ENCODE measurements at places on chromosomes 4 and X.
A peak's percentile ranks its signal among the peaks of the same experiment; 100 is the strongest.

- no peak for DNase-seq
Observed at GRCh38 chr4:8472689-8473197, 32.2 kb downstream of the TRMT44 start.

GRCh38 chr4:74111306-74111975, 12.4 kb upstream of the CXCL2 start:
- DNase-seq = no peak

- no peak for DNase-seq
Observed at GRCh38 chrX:70168238-70169188, 8.8 kb upstream of the DGAT2L6 start.

DNA sequence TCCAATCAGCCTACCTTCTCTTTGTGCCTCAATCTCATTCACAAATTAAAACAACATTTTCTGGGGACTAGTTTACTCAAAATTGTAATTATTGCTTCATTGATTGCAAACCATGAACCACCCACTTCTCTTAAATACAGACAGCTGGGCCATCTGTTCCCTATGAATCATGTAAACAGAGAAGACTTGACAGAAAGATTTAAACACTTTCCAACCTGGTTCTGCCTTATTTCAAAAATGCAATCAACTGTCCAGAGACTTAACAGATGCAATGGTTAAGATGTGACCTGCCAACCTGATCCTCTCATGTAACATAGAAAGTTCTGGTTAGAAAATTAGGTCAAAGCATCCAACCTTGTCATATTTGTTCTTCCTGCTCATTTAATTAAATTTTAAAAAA, 20.8 kb upstream of the SERTM2 start:
- DNase-seq = no peak

DNA sequence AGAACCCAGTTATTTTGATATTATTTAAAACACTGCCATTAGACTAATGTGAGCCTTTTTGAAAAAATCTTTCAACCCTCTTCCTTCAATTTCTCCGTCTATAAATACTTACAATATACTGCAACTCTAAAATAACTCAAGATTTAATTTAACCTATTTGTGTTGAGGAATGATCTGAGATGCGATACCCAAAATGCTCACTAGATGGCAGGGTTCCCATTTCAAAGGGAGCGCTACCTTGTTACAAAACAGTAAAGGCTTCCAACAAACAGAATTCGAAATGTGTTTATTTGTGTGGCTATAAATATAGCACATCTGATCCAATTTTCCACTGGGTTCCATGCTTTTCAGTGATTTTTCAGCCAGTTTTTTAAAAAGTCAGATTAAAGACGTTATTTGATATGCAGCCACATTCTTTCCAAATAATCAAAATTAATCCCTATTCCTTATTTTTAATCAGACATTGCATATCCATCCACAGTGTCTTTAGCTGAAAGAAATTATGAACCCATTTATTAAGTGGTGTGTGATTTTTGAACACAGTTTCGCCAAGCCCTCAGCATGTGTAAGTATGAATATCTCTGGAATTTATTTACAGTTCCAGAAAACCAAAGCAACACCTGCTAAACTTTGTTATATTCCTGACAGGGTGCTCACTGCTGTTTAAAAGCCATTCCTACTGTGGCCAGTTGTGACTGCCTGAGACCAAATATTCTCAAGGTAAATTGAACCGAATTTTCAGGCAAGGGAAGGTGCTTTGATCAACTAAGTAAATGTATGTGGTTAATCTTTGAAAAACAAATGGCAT, 668.0 kb upstream of the LCORL start:
- peak; percentile 15 for DNase-seq

DNA sequence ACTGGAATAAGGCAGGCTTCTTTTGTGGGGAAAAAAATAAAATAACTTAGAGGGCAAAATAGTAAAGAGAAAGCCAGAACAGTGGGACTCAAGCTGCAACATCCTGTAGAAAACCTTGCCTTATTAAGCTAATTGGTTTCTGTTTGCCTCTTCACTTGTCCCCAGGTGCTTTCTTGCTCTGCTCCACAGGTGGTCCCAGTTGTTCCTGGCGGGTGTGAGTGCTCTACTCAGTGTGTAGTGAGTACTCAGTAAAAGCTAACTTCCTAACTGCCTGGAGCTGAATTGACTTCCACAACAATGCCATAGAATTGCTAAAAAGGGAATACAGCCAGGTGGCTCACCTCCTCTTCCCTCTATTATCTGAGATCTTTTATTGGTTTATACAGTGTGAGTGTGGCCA, 930.2 kb downstream of the C4orf33 start:
- DNase-seq = no peak

DNA sequence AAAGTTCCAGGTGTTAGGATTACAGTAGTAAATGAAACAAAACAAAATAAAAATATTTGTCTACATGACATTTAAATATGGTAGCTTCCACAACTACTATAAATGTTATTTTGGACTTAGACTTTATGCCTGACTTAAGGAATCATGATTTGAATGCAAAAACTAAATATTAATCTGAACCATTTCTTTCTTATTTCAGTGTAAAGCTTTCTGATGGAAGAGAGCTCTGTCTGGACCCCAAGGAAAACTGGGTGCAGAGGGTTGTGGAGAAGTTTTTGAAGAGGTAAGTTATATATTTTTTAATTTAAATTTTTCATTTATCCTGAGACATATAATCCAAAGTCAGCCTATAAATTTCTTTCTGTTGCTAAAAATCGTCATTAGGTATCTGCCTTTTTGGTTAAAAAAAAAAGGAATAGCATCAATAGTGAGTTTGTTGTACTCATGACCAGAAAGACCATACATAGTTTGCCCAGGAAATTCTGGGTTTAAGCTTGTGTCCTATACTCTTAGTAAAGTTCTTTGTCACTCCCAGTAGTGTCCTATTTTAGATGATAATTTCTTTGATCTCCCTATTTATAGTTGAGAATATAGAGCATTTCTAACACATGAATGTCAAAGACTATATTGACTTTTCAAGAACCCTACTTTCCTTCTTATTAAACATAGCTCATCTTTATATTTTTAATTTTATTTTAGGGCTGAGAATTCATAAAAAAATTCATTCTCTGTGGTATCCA, 1.6 kb downstream of the CXCL8 start:
- DNase-seq = no peak

GRCh38 chr4:112411781-112412550, 104.0 kb downstream of the NEUROG2 start:
- no peak for DNase-seq

- DNase-seq = no peak
Observed at GRCh38 chr4:81736324-81736723, 264.6 kb upstream of the RASGEF1B start.

GRCh38 chr4:98928131-98928504, 815 bp downstream of the EIF4E start:
- peak; percentile 68 for DNase-seq

GRCh38 chr4:94139931-94140612, 67.6 kb upstream of the SMARCAD1 start:
- DNase-seq = no peak

DNA sequence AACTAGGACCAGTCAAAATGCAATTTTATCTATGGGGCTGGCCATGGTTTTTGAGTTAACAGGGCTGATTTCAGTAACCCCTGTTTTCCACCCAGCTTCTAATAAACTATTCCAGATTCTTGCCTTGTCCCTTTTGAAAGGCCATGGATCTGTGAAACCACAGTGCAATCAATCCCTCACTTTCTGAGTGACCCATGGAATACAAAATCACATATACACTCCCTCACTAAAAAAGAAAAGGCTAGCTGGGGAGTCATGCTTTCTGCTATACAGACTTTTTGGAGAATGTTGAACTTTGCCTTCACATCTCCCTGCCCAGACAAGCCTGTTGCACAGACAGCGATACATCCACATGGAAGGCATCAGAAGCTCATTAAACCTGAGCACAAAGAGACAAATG, 47.9 kb downstream of the MAD2L1 start:
- no peak for DNase-seq

DNA sequence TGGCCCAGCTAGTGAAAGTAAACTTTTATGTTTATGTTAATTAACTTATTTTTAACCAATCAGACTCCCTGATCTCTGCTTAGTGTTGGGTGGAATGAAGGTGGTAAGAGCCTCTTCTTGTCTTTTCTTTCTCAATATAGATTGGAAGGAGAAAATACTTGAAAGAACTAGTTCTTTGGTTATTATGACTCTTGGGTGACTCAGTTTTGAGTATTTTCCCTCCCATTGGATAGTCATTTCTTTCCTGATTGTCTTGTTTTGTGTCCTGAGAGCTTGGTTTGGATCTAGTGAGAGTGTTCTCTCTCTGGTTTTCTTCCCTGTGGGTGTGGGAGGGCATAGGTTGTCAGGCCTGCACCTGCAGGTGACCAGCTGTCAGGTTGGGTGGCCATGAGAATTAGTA, 172.0 kb upstream of the GLRA2 start:
- no peak for DNase-seq

DNA sequence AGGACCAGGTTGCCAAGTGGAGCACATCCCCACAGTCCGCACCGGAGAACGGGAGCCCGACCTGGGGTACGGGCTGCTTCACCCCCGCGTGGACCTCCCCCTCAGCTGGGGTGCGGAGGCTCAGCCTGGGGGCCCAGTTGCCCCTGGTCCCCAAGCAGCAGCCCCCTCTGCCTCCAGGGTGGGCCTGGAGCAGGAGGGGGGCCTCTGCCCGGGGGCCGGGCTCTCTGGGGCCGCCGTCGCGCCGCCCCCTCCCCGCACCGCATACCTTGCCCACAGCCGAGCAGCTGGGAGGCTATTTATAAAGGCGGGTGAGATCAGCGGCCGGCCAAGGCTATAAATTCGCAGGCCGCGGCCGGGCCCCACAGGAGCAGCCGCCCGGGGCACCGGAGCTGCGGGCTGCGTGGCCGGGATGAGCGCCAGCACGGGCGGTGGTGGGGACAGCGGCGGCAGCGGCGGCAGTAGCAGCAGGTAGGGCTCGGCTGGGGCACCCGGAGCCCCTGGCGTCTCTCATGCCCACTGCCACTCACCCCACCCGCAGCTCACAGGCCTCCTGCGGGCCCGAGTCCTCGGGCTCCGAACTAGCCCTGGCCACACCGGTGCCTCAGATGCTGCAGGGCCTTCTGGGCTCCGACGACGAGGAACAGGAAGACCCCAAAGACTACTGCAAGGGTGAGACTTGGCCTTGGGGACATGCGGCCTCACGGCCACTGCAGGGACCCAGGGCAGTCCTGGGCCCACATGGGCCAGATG, at the start of gene SRPK3:
Gene SRPK3, plus strand, starts transcription at position 364 of the 750 bp plus-strand sequence. Its CDS starts 46 bp downstream, at position 410.
- DNase-seq = no peak

GRCh38 chr4:57401586-57401985, 291.4 kb upstream of the IGFBP7 start:
- DNase-seq = no peak

DNA sequence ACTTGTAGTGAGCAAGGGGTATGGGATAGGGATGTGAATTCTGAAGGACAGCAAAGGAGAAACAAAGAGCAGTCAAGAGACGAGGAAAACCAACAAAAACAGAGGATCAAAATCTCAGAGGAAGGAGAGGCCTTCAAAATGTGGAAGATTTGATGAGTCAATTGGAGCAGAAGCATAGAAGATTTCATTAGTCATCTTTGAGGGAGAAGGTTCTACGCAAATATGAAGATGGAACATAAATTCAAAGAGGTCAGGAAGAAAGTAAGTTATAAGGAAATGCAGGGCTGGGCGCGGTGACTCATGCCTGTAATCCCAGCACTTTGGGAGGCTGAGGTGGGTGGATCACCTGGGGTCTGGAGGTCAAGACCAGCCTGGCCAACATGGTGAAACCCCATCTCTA, 35.4 kb downstream of the MID2 start:
- no peak for DNase-seq

- DNase-seq = no peak
Observed at GRCh38 chrX:53704294-53704693, 17.8 kb upstream of the HUWE1 start.

DNA sequence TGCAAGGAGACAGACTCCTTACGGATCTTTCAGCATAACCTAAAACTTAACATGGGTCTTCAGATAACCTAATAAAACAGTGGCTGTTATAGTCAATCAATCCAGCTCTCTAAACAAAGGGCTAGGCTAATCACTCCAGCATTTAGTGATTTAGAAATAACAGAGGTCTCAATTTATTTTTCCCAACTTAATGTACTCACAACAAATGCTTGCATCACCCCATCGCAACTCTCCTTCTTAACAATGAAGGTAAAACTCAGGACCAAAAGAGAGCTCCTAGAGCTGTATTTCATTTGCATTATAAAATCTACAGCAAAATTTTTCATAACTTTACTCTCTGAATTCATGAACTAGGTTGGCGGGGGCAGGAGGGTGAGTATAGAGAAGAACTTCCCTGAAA, 1.1 kb downstream of the LIN54 start:
- DNase-seq = no peak

GRCh38 chrX:3178329-3178728, 137.1 kb downstream of the ARSF start:
- no peak for DNase-seq

- DNase-seq = no peak
Observed at GRCh38 chrX:56130031-56130430, 102.1 kb upstream of the KLF8 start.

DNA sequence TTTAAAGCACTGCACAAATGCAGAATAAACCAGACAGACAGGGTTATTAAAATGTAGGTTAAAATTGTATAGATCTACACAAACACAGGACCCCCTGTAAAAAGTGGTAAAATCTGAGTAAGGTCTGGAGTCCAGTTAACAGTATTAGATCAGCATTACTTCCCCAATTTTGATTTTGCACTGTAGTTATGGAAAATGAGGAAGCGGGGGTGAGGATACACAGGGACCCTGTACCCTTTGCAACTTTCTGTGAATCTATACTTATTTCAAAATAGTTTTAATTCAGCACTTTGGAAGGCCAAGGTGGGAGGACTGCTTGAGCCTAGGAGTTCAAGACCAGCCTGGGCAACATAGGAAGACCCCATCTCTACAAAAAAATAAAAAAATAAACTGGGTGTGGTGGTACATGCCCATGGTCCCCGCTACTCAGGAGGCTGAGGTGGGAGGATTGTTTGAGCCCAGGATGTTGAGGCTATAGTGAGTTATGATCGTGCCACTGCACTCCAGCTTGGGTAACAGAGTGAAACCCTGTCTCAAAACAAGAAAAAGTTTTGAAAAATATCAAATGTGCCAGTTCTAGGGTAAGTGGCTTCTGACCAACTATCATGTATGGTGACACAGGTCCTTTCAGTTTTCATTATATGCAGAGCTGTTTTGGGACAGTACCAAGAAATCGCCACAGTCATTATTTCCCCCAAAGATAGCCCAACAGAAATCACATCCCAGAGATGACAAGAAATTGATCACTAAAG, 17.7 kb downstream of the SEL1L3 start:
- no peak for DNase-seq

DNA sequence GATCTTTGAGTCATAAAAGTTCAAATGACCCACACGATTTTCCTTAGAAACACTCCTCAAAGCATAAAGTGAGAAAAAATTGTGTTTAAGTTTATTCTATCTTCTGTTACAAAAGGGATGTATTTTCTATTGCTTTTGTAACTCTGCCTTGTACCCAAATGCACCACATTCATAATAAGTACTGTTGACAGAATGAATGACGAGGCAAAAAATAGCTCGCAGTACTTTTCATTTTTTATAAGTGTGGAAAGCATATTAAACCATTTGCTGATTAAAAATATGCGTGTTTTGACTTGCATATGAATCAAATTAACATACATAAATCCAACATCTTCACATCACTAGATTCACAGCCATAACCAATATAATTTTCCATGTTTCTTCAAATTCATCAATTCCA, 11.2 kb upstream of the TSPAN5 start:
- no peak for DNase-seq

- DNase-seq = no peak
Observed at GRCh38 chrX:96579252-96579651, 105.4 kb upstream of the DIAPH2 start.

- no peak for DNase-seq
Observed at GRCh38 chr4:89247951-89248350, 59.6 kb downstream of the GPRIN3 start.

Measured in hematopoietic multipotent progenitor cell treated with erythropoietin and hydrocortisone succinate and interleukin-3 and kit ligand, for 15 days (in vitro differentiated cells).